ENCODE measurements at places on chromosomes 2 and 18.

DNA sequence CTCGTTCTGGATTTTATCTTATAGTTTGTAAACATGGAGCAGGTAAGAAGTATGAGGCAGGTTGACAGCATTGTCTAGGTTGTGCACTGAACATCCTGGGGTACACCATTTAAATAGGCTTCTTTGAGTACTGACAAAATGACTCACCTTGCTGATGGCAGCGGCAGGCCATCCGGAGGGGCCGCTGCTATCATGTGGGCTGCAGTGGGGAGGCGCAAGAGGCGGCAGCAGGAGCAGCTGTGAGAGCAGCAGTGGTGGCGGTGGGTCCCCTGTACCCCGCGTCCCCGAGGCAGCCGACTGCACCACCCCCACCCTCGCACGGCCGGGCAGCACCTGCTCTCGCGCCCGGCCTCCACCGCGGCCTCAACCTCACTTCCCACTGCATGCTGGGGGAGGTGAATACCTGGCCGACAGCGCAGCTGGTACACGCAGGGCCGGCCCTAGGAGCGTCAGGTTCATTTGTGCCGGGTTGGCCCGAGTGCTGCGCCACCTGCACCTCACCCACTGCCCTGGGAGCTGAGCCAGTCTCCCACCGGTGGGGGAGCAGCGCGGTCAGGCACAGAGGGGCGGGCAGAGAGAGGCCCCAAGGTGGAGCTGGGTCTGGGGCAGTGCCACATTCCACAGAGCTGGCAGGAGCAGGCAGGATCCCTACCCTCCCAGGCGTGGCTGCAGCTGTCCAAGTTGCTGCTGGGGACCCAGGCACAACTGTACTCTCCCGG is 154.5 kb upstream of the RBMS1 start:
- DNase-seq: no peak

DNA sequence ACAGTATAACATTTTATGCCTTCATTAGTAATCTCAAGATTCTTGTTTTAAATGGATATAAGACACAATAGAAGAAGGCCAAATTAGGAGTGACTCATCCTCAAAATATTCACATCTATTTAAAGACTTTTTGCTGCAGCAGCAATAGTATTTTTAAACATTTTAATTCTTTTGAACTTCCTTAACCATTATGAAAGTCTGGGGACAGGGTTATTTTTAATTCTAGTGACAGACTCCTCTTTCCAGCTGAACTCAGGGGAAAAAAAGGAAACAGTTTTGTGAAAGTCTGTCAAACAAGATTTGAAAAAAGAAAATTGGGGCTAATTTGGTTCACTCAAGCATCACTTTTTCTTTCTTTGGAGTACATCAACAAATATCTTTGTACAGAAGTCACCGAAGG is 541.8 kb downstream of the NUP35 start:
- no peak for DNase-seq

- no peak for DNase-seq
These were observed 120.6 kb upstream of the BOD1L2 start for GRCh38 chr18:57026316-57026715.

GRCh38 chr18:75391279-75392225 is 36.0 kb downstream of the SMIM21 start:
- DNase-seq: no peak

DNA sequence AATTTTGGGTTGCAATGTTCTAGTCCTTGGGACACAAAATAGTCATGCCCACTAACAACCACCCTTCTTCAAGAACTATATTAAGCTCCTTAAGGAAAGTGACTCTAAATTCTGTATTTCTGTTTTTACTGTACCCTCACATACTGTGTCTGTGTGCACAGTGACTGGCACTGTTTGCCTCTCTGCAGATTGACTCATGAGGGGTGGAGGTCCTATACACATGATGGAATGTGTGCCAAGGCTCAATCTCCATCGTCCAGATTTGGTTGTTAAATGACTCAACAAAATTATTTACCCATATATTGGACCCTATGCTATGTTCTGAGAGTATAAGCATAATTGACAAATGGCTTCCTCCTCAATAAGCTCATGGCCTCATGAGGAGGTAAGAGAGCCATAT is 126.6 kb upstream of the CWC22 start:
- no peak for DNase-seq

- DNase-seq: no peak
These were observed 154.8 kb downstream of the LAMA1 start for GRCh38 chr18:6962571-6963451.

GRCh38 chr2:74525717-74526648 is at the start of gene DQX1:
Gene DQX1, minus strand, starts transcription at chr2:74526231. Its CDS starts 502 bp downstream, at chr2:74525729.
- DNase-seq: no peak

- no peak for DNase-seq
These were observed 97.1 kb upstream of the TMEM178A start for GRCh38 chr2:39568561-39569006.

- no peak for DNase-seq
These were observed 682 bp upstream of the LNPK start for GRCh38 chr2:176002688-176003210.

GRCh38 chr18:31057051-31057450 is 14.5 kb upstream of the DSC3 start:
- DNase-seq: no peak
